ENCODE measurements at places on chromosomes 13 and 19.

- no peak for DNase-seq
These were observed 129.1 kb downstream of the URI1 start for GRCh38 chr19:30070968-30071632.

- DNase-seq: no peak
These were observed 9.3 kb downstream of the ZNF787 start for GRCh38 chr19:56111601-56112312.

- DNase-seq: no peak
These were observed 477 bp downstream of the NFILZ start for GRCh38 chr19:8630796-8631424.

DNA sequence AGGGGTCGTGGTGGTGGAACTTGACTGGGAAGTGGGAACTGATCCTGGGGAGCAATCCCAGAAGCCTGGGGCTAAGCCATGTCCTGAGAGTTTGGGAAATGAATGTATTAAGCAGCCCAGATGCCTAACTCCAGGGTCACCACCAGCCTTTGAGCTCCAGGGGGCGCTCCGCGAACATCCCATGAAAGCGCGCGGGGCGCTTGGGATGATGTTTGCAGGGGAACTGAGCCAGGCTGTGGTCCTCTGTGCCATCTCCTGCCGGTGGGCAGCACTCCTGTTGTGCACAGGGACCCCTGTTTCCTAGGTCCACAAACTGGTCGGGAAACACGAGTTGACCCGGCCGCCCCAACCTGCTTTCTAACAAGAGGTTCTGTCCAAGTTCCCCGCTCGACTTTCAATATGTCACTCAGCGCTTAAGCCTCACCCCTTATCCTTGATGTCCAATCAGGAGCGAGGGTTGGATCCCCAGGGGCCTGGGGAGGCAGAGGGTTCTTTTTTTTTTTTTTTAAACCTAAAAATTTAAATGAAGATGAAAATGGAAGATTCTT is 14.4 kb downstream of the LEUTX start:
- peak; percentile 74 for DNase-seq

- no peak for DNase-seq
These were observed 57.6 kb upstream of the ZNF527 start for GRCh38 chr19:37313335-37313627.

GRCh38 chr19:7516878-7517277 is 975 bp downstream of the ZNF358 start:
- DNase-seq: no peak

Data from fibroblast of skin of right biceps (primary cell).